Activated T-cell treated with anti-CD3 and anti-CD28 coated beads, Interleukin-2, amount 50 U/mL, for 72 hours (primary cell): ENCODE measurements at places on chromosomes 11 and 22. TPM values are rescaled to one million over a fixed set of nuclear protein-coding genes. Genes with fewer than 3 reads are reported as not detected.

OR51B5 gene
- 0.30 TPM for total RNA-seq

MS4A14 gene
- not detected for total RNA-seq

MGAT3 gene
- 1.2 TPM for total RNA-seq

OR56A5 gene
- not detected for total RNA-seq

SCGB1D2 gene
- total RNA-seq, result not detected

NXPE4 gene
- total RNA-seq, result not detected

OVOL1 gene
- not detected for total RNA-seq

SMIM38 gene
- total RNA-seq, result 2.3 TPM

HSPB2 gene
- total RNA-seq, result not detected

DYNC2H1 gene
- total RNA-seq, result 1.5 TPM

DNA sequence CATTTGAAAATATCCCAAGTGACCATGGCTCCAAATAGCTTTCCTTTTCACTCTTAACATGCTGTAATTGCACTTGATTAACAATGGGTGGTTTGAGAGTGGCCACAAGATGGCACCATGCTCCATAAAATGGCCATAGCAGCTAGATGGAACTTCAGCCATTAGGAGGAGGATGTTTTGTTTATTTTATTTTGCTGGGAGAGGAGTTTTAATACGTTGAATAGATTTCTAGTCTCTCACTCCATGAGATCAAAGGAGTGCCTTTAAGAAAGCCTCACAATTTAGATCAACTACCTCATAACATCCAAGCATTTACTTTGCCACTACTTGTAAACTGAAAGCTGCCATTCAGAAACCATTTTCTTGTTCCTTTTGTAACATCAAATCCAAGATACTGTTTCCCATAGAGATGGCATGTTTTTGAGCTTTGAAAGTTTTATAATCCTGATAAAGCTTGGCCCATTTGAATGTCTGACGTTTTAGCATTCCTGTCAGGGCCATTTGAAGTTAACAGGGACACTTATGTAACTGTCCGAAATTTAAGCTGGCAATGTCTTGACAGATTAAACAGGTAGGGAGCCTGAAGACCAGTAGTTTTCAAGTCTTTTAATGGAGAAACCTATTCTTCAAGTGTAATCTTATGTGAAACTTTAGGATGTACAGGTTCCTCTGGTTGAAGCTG lies 4.7 kb downstream of the FEN1 start:
- peak overlapping the region; percentile 2 for H3K27ac ChIP-seq
- H3K36me3 ChIP-seq, result peaks cover 4% of the 10 kb centered on the region
- peaks cover 47% of the 10 kb centered on the region for H3K4me1 ChIP-seq
- DNase-seq, result peak; percentile 69
- H3K27me3 ChIP-seq, result no peaks in the 10 kb centered on the region
- peak overlapping the region; percentile 20 for H3K4me3 ChIP-seq

DNA sequence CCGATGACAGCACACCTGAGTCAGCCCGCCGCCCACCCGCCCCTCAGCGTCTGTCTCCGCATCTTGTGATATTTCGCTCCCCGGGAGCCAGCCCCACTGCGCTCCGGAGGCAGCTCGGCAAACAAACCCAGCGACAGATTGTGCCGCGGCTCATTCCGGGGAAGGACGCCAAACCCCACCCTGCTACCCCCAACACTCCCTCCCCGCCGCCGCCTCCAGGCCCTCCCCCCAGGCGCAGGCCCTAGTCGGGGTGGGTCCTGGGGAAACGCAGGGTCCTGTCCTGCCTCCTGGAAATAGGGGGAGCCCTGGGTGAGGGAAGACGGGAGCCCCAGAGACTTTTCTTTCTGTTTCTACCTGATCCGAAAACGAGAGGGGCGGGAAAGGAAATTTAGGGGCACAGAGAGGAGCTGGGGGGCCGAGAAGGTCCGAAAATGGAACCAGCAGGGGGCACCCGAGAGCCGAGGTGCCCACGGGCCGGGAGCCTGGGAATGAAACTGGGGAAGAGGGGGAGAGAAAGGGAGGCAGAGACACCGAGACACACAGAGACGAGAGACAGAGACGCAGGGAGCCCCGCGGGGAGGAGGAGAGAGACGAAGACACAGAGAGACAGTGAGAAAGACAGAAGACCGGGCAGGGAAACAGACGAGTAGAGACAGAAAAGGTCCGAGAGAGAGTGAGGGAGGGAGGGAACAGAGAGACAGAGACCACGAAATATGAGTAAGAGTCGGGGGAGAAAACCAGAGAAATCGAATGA lies 1.7 kb upstream of the RTN4RL2 start:
- no peaks in the 10 kb centered on the region for H3K36me3 ChIP-seq
- H3K4me3 ChIP-seq, result peak overlapping the region; percentile 99
- H3K27me3 ChIP-seq, result peaks cover 43% of the 10 kb centered on the region
- DNase-seq, result peak; percentile 51
- H3K4me1 ChIP-seq, result peaks cover 30% of the 10 kb centered on the region

DNA sequence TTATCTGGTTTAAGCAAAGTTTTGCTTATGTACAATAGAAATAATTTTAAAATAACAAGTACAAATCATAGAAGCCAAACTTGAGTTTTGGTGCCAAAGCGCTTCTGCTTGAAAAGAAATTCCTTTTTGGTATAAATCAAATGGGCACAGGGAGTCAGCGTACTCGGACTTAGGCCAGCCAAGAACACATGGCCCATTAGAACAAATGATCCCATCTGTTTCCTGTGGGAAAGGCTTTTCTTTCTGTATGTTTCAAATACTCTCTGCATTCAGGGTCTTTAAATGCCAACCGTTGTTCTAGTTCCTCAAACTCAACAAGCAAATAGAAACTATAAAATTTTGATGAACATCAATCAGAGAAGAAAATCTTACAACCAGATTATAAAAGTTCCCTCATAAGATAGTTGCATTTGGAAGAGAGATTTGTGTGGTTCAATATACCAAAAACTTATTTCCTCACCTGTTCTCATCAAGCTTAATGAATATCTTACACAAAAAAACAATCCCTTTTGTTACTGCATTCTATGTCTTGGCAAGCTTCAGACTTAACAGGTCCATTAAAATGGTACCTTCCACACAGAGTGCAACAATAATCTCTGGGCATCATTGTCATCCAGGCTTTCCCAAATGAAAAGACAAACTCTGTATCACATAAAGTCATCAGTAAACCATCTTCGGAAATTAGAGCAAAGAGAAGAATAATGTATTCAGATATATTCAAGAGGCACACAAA lies 739.8 kb upstream of the API5 start:
- H3K36me3 ChIP-seq, result no peaks in the 10 kb centered on the region
- no peak overlapping the region for H3K4me3 ChIP-seq
- H3K27me3 ChIP-seq, result no peaks in the 10 kb centered on the region

DNA sequence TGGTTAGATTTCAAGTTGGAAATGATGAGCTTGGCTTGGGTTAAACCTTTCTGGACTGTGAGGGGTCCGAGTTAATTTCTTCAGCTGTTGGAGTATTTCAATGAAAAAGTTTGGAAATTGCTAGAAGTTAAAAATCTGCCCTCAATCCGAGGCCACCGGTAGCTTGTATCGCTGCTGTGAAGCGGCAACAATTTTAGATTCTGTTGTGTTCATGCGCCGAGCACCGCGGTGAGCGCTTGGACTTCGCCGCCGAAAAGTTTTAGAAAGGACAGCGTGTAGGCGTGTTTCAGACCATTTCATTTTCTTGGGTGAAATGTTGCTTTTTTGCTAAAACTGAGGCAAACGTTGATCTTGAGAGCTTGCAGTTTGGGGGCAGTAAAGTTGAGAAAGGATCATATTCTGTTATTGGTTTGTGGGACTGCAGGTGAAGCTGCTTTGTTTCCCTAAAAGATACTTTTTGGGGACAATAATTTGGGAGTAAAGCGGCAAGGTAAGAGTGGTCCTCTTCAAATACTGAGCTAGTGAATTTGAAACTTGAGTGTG lies 928 bp downstream of the FBXO7 start:
- H3K27me3 ChIP-seq, result no peaks in the 10 kb centered on the region
- H3K36me3 ChIP-seq, result peaks cover 7% of the 10 kb centered on the region
- peak; percentile 19 for DNase-seq
- peak overlapping the region; percentile 90 for H3K4me3 ChIP-seq
- H3K27ac ChIP-seq, result peak overlapping the region; percentile 98
- peaks cover 22% of the 10 kb centered on the region for H3K4me1 ChIP-seq

DNA sequence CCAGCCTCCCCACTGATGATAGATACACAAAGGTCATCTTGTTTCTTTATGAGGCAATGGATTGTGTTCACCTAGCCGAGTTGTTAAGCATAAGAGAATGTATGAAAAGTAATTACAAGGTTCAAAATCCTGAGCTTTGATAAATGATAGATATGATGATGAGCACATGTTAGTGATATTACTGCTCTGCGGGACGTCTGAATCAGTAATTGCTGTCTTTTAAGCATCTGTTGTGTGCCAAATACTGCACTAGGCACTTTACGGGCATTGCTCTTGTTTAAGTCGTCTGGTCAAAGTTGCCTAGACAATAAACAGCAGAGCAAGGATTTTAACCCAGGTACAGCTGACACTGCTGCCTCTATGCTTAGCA lies 559 bp upstream of the RNF141 start:
- H3K4me1 ChIP-seq, result peaks cover 29% of the 10 kb centered on the region
- H3K27me3 ChIP-seq, result no peaks in the 10 kb centered on the region
- DNase-seq, result no peak

DNA sequence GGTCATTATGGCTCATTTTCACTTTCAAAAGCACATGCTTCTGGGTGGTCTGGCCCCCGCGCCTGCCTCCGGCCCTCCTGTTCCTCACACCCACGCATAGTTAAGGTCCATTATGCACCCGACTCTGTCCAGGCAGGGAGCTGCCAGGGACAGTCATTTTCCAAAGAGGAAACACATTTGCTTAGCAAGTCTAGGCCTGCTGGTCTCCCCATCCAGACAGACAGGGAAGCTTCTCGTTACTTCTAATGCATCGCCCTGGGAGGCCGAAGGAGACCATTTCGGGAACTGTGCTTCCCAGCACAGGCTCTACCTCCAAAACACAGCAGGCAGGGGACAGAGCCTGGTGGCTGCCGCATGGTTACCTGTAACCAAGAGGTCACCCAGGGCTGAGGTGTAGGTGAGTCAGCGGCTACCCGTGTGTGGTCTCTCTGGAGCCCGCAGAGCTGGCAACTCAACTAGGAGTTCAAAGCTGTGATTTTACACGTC lies 87.1 kb upstream of the SHANK2 start:
- no peak overlapping the region for H3K27ac ChIP-seq
- peaks cover 18% of the 10 kb centered on the region for H3K27me3 ChIP-seq
- H3K4me3 ChIP-seq, result no peak overlapping the region
- no peaks in the 10 kb centered on the region for H3K36me3 ChIP-seq

GRCh38 chr11:73493956-73494598 lies 103.8 kb downstream of the FAM168A start:
- no peak overlapping the region for H3K4me3 ChIP-seq
- H3K27me3 ChIP-seq, result no peaks in the 10 kb centered on the region
- peaks cover 4% of the 10 kb centered on the region for H3K36me3 ChIP-seq
- no peak for DNase-seq

DNA sequence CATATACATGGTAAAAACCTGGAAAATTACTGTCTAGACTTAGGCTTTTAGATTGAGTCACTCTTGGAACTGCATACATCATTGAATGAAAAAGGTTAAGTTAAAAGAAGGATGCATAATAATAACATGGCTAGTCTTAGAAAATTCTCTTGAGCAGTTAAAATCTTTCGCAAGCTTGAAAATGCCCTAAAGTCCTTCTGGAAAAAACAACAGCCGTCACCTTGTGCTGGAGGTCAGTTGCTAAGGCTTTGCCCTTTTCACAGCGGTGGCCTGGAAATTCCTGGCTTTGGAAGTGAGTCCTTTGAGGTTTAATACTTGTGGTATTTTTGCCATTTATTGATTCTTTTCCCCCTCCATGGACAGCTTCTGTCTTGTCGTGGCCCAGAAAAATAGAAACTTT lies 17.4 kb upstream of the FBLN1 start:
- H3K27ac ChIP-seq, result no peak overlapping the region

DNA sequence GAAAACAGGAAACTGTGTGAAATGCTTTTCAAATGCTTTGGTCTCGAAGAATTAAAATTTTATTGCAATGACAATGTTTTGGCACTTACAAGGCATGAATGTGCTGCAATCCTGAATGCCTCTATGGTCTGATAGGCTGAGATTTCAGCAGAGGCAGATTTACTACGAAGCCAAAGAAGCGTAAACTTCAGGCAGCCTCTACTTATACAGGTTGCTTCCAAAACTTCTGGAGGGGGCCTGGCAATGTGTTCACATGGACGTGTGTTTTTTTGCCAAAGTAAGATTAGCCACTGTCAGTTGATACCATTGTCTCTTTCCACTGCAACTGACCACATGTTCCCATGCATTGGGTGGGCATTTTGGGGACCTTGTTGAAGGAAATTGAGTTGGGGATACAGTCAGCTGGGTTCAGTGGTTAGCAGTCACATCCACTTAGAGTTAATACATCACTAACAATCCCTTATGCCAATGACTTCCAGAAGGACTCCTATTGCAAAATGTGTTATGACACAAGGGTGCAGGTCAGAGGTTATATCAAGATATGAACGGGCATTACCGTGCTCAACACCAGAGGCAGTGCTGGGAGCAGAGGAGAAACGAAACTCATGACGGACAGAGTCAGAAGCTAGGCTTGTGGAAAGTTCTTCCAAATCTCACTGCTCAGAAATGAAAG lies 48.8 kb downstream of the ABTB2 start:
- H3K36me3 ChIP-seq, result no peaks in the 10 kb centered on the region
- peaks cover 18% of the 10 kb centered on the region for H3K27me3 ChIP-seq
- DNase-seq, result no peak
- no peak overlapping the region for H3K4me3 ChIP-seq
- peaks cover 29% of the 10 kb centered on the region for H3K4me1 ChIP-seq
- H3K27ac ChIP-seq, result no peak overlapping the region

- no peaks in the 10 kb centered on the region for H3K36me3 ChIP-seq
- no peak overlapping the region for H3K27ac ChIP-seq
- no peak for DNase-seq
- H3K27me3 ChIP-seq, result no peaks in the 10 kb centered on the region
These were observed 7.0 kb downstream of the CSRP3 start for GRCh38 chr11:19194620-19195308.

GRCh38 chr11:44219830-44220796 lies 89.8 kb downstream of the ALX4 start:
- no peaks in the 10 kb centered on the region for H3K27me3 ChIP-seq
- H3K36me3 ChIP-seq, result peaks cover 3% of the 10 kb centered on the region
- no peak overlapping the region for H3K27ac ChIP-seq
- no peak for DNase-seq

GRCh38 chr11:96172604-96173003 lies 170.4 kb downstream of the MAML2 start:
- DNase-seq, result no peak
- peaks cover 85% of the 10 kb centered on the region for H3K4me1 ChIP-seq
- H3K36me3 ChIP-seq, result peaks cover 18% of the 10 kb centered on the region
- H3K4me3 ChIP-seq, result no peak overlapping the region
- no peak overlapping the region for H3K27ac ChIP-seq
- no peaks in the 10 kb centered on the region for H3K27me3 ChIP-seq

- peaks cover 22% of the 10 kb centered on the region for H3K4me1 ChIP-seq
- no peaks in the 10 kb centered on the region for H3K36me3 ChIP-seq
- no peak overlapping the region for H3K27ac ChIP-seq
- no peak overlapping the region for H3K4me3 ChIP-seq
- no peaks in the 10 kb centered on the region for H3K27me3 ChIP-seq
These were observed 56.9 kb downstream of the OSBP2 start for GRCh38 chr22:30751529-30751928.
